ENCODE measurements at places on chromosomes 4 and X. TPM values are rescaled to one million over a fixed set of nuclear protein-coding genes. Genes with fewer than 3 reads are reported as not detected.

Gene RNF212
- total RNA-seq: 0.43 TPM

DNA sequence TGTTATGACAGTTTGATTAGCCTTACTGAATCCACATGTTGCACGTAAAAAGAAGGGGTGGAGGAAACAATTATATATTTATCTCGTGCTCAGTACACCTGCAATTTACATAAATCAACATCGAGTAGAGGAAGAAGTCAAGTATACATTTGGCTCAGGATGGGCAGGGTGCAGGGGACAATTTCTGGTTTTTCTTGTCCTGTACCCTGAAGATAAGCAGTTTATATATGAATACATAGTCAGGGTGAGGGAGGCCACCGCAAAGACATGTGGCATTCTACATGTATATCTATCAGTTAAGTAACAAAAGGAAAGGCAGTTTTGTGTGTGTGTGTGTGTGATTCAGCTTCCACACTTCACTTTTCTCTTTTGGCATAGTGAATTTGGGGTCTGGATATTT is 11.1 kb upstream of the EREG start:
- no peak overlapping the region for H3K27ac ChIP-seq
- no peak for DNase-seq

DNA sequence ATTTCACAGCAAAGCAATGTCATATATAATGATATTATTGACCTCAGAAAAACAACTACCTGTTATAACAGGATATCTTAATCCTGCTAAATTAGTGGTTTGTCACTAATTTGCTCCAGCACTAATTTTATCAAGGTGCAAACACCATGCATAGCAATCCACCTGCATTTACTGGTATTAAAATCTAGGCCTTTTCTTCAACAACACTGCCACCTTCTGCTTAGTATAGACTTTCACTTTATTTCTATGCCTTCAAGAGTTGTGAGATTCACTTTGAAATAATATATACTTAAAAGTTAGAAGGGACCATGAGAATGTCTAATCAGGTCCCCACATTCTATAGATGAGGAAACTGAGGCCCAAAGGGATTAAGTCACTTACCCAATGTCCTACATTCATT is 82.1 kb upstream of the IQCM start:
- H3K36me3 ChIP-seq: no peaks in the 10 kb centered on the region
- DNase-seq: no peak
- H3K27ac ChIP-seq: no peak overlapping the region
- H3K4me1 ChIP-seq: no peaks in the 10 kb centered on the region
- H3K4me3 ChIP-seq: no peak overlapping the region

GRCh38 chr4:77593993-77594392 is 11.6 kb upstream of the CXCL13 start:
- H3K27ac ChIP-seq: no peak overlapping the region
- no peak overlapping the region for H3K4me3 ChIP-seq
- no peaks in the 10 kb centered on the region for H3K4me1 ChIP-seq
- no peak for DNase-seq

DNA sequence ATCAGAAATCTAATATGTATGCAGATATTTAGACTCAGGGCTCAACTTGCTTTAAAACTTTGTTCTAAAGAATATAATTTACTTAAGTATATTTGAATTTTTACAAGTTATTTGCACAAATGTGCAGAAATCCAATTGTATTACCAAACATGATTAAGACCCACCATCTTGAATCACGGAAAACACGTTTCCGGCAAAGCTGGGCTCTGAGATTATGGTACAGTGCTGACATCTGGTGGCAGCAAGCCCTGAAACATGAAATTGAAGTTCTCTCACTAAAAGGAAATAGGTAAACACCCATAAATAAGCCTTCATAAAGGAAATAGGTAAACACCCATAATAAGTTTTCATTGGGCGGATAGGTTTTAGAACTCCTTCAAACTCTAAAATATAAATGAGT is 98.3 kb upstream of the MAOA start:
- H3K4me3 ChIP-seq: no peak overlapping the region
- H3K4me1 ChIP-seq: no peaks in the 10 kb centered on the region
- no peak overlapping the region for H3K27ac ChIP-seq
- no peak for DNase-seq

DNA sequence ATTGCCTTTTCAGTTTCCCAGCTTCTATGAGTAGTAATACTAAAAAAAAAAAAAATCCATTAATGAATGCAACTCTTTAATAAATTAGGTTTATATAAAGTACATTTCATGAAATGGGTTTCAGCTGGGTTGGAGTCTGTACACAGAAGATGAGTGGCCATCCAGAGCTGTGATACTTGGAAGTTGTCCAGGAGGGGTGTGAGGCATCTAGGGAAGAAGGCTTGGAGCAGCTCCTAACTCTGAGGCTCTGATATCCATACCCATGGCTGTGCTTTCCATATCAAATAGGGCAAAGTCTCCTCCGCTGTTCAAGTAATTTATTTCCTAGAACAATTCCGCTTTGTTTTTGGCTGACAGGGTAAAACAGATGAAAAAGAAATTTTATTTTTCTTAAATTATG is 423.3 kb upstream of the TENM3 start:
- H3K27me3 ChIP-seq: no peaks in the 10 kb centered on the region
- H3K27ac ChIP-seq: no peak overlapping the region
- no peak for DNase-seq
- H3K4me3 ChIP-seq: no peak overlapping the region

DNA sequence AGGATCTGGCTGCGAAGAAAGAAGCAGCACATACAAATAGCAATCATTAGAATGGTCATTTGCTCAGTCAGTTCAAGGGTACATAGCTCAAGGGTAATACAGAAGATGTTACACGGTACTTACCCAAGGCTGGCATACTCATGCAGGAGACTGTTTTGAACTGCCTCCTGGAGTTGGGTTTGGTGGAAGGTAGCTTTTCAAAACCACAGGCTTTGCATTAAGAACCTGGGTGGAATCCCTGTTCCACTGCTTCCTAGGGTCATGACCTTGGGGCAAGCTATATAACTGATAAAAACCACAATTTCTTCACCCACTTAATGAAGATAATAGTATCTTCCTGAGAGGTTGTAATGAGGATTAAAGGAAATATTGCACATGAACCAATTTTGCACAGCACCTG is 36.5 kb downstream of the TBC1D9 start:
- DNase-seq: no peak
- H3K4me3 ChIP-seq: no peak overlapping the region
- no peaks in the 10 kb centered on the region for H3K36me3 ChIP-seq
- no peaks in the 10 kb centered on the region for H3K27me3 ChIP-seq

DNA sequence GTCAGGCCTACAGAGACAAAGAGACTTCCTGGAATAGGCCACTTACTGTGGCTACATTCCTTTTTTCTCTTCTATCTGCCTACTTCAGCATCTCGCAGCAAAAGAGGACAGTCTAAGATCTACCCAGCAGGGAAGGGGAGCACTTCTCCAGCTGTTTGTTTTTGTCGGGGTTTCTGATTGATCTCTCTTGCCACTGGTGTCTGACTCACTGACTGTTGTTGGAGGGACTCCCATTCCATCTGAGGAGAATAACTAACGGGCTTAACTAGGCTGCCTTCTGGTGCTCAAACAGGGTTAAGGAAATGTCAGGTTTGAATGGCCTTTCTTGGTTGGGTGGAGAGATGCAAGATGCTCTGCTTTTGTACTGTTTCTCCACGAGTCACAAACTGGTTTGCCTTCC is 100.2 kb upstream of the TMEM164 start:
- no peak overlapping the region for H3K4me3 ChIP-seq
- DNase-seq: no peak
- H3K27ac ChIP-seq: no peak overlapping the region
- H3K4me1 ChIP-seq: no peaks in the 10 kb centered on the region
- H3K36me3 ChIP-seq: no peaks in the 10 kb centered on the region
- no peaks in the 10 kb centered on the region for H3K27me3 ChIP-seq
